Natural killer cell treated with Interleukin-12 subunit alpha and Interleukin-12 subunit beta and Interleukin-15 and Interleukin-18, amount 100 ng/mL, for 72 hours (primary cell): ENCODE measurements at places on chromosomes 4 and X. TPM values are rescaled to one million over a fixed set of nuclear protein-coding genes. Genes with fewer than 3 reads are reported as not detected.

TLR8 gene
- not detected for total RNA-seq

DNA sequence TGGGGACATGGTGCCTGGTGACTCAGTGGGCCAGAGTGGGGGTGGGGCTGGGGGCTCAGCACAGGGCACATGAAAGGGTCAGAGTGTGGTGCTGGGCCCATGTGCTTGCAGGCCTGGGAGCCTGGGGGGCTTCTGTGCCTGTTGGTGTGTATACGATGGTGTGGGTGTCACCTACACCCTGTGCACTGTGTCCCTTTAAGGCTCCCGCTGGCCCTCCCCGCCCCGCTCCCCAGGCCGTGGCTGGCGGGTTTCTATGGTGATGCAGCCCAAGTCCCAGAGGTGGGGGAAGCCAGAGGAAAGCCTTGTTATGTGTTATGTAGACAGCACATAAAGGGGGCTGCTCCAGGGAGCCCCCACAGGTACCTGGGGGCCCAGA lies 5.5 kb downstream of the L1CAM start:
- no peaks in the 10 kb centered on the region for H3K4me1 ChIP-seq
- no peaks in the 10 kb centered on the region for H3K36me3 ChIP-seq

KLF8 gene
- 1.4 TPM for total RNA-seq

GRCh38 chrX:38620623-38621022 lies 59.3 kb downstream of the TSPAN7 start:
- no peak for DNase-seq
- no peaks in the 10 kb centered on the region for H3K36me3 ChIP-seq
- peaks cover 17% of the 10 kb centered on the region for H3K27me3 ChIP-seq
- H3K4me3 ChIP-seq = no peak overlapping the region

DNA sequence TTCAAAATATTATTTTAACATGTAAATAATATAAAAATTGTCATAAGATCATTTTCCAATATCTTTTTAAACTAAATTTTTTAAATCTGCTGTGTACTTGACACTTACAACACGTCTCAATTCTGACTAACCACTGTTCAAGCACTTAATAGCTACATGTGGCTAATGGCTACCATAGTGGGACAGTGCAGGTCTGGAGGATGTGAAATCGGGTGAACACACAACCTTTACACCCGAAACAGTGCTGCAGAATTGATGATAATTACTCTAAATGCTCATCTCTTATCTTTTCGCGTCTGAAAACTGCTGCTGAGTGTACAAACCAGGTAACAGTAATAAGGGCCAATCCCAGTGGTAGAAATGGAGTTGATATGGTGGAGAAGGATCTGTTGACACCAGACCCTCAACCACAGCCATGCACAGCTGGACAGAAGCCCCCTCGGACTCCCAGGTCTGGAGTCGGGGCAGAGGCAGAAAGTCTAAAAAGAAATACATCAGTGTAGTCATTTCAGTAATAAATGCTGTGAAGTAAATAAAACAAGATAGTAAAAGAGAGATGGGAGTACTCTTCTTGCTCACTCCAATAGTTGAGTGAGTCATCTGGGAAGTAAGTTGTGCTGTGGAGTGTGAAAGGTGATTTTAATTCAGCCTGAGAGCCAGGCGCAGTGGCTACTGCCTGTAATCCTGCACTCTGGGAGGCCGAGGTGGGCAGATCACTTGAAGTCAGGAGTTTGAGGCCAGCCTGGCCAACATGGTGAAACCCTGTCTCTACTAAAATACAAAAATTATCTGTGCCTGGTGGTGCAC lies 150.0 kb downstream of the CBR4 start:
- DNase-seq = no peak
- H3K36me3 ChIP-seq = no peaks in the 10 kb centered on the region
- no peak overlapping the region for H3K4me3 ChIP-seq
- no peaks in the 10 kb centered on the region for H3K27me3 ChIP-seq

DNA sequence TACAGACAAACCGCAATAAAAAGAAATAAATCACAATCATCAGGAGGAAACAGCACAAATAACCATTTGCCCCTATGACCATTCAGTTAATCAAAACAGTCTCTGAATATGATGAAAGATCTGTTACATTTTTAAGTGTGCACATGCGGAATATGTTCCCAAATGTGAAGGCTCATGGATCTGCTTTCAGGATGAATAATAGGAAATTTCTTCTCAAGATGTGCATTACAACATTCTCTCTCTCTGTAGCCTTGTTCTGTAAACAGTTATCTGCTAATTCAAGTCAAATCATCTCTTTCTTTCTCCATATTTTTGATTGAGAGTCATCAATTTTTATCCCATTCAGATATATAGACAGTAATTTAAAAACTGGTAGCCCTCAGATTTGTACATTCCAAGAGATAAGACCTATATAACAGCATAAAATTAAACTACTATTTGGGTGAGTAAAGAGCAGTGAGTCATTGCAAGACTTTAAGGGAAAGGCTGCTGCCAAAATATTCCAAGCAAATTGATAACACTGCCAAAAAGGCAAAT lies 433.9 kb upstream of the ATOH1 start:
- no peaks in the 10 kb centered on the region for H3K36me3 ChIP-seq
- no peaks in the 10 kb centered on the region for H3K4me1 ChIP-seq
- no peak overlapping the region for H3K27ac ChIP-seq
- no peak overlapping the region for H3K4me3 ChIP-seq
- DNase-seq = no peak
- H3K27me3 ChIP-seq = no peaks in the 10 kb centered on the region

DNA sequence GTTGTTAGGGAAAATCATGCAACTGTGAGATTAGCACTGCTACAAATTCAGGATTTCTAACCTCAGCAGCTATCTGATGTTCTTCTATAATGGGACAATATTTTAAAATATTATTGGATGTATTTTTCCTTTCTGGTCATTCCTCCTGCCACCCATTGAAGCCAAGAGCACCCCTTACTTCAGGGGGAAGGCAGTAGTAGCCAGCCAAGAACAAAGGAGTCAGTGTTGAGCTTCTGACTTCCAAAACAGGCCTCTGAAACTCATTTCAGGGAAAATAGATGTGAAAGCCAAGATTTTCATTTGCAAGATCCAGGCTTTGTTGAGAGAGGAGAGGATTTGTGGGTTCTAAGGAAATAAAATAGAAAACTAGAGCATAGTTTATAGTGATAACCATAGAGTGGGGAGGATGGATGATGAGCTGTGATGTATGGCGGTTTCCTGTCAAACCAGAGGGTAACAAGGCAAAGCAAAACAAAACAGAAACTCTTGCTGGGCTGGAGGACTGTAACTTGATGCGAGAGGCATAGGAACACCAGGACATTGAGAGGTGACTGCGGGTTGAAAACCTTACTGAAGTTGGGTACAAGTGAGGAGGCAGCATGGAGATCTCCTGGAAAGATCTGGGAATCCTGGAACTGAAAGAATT lies 173.7 kb upstream of the LEF1 start:
- H3K36me3 ChIP-seq = no peaks in the 10 kb centered on the region
- DNase-seq = peak; percentile 65
- H3K27ac ChIP-seq = peak overlapping the region; percentile 83

- peak overlapping the region; percentile 92 for H3K27ac ChIP-seq
- no peaks in the 10 kb centered on the region for H3K36me3 ChIP-seq
- no peak for DNase-seq
Observed at GRCh38 chrX:118538386-118538785, 42.8 kb downstream of the DOCK11 start.

DNA sequence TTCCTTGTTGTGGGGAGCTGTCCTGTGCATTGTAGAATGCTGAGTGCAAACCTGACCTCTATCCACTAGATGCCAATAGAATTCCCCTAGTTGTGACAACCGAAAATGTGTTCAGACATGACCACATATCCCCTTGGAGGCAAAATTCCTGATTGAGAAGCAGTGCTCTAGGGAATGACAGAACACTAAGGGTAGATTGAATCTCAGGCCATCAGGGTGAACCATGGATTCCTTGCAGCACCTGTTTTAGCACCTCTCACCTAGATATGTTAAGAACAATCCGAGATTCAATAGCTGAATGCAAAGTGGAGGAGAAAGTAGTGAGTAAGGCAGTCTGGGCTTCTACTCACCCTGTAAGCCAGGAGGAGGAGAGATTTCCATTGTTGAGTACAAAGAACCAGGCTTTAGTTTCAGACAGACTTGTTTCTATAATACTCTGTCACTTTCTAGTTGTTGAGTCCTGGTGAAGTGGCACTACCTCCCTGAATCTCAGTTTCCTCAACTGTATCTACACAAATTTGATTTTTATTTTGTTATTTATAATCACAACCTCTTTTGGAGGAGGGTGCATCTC lies 111.0 kb upstream of the RAP2C start:
- H3K4me1 ChIP-seq = peaks cover 9% of the 10 kb centered on the region
- no peak overlapping the region for H3K27ac ChIP-seq
- peaks cover 11% of the 10 kb centered on the region for H3K27me3 ChIP-seq
- DNase-seq = no peak
- no peaks in the 10 kb centered on the region for H3K36me3 ChIP-seq

CSAG1 gene
- total RNA-seq = not detected

GRCh38 chrX:47637546-47638195 lies 7.9 kb upstream of the CFP start:
- peaks cover 11% of the 10 kb centered on the region for H3K27me3 ChIP-seq
- H3K4me1 ChIP-seq = no peaks in the 10 kb centered on the region
- H3K36me3 ChIP-seq = peaks cover 15% of the 10 kb centered on the region
- H3K27ac ChIP-seq = no peak overlapping the region
- DNase-seq = no peak

ANKRD17 gene
- total RNA-seq = 63.5 TPM

- DNase-seq = no peak
- peak overlapping the region; percentile 51 for H3K27ac ChIP-seq
- H3K4me1 ChIP-seq = peaks cover 35% of the 10 kb centered on the region
- H3K27me3 ChIP-seq = no peaks in the 10 kb centered on the region
- peaks cover 29% of the 10 kb centered on the region for H3K36me3 ChIP-seq
- peak overlapping the region; percentile 32 for H3K4me3 ChIP-seq
Observed at GRCh38 chrX:47992095-47992380, 11.8 kb downstream of the ZNF182 start.

GRCh38 chrX:154333837-154334271 lies 38.3 kb downstream of the TKTL1 start:
- H3K4me3 ChIP-seq = peak overlapping the region; percentile 51
- no peak for DNase-seq
- H3K27me3 ChIP-seq = no peaks in the 10 kb centered on the region
- H3K4me1 ChIP-seq = peaks cover 14% of the 10 kb centered on the region
- no peaks in the 10 kb centered on the region for H3K36me3 ChIP-seq
- peak overlapping the region; percentile 45 for H3K27ac ChIP-seq

GRCh38 chrX:154717824-154718223 lies 33.1 kb downstream of the GAB3 start:
- H3K27ac ChIP-seq = peak overlapping the region; percentile 95
- H3K4me1 ChIP-seq = peaks cover 58% of the 10 kb centered on the region
- H3K36me3 ChIP-seq = peaks cover 6% of the 10 kb centered on the region
- peak overlapping the region; percentile 87 for H3K4me3 ChIP-seq
- no peak for DNase-seq

- H3K4me1 ChIP-seq = peaks cover 29% of the 10 kb centered on the region
- no peak for DNase-seq
- H3K27me3 ChIP-seq = no peaks in the 10 kb centered on the region
- H3K27ac ChIP-seq = no peak overlapping the region
- H3K4me3 ChIP-seq = no peak overlapping the region
- H3K36me3 ChIP-seq = no peaks in the 10 kb centered on the region
Observed at GRCh38 chr4:87032884-87033533, 98.2 kb downstream of the AFF1 start.

GRCh38 chr4:142556048-142556447 lies 290.1 kb downstream of the INPP4B start:
- no peaks in the 10 kb centered on the region for H3K4me1 ChIP-seq
- H3K36me3 ChIP-seq = no peaks in the 10 kb centered on the region
- no peaks in the 10 kb centered on the region for H3K27me3 ChIP-seq
- H3K4me3 ChIP-seq = no peak overlapping the region
- no peak overlapping the region for H3K27ac ChIP-seq

ANXA10 gene
- total RNA-seq = not detected
